ENCODE measurements at places on chromosomes 2 and 18.

DNA sequence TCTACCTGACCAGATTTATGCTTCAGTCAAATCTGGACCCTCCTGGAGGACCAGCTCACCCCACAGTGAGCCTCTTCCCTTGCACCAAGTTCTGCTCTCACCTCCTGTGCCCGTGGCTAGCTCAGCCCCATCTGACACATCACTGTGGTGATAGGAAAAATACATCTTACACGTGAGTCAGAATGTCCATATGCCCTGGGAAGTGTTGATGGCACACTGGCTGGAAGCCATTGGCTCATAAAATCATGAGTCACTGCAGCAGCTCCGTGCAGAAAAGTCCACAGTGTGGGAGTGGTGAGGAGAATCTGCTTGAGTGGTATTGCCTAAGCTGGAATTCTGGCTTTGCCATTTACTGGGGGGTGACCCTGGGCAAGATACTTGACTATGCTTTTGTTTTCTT, 42.6 kb upstream of the RAPGEF4 start:
- no peak for DNase-seq

GRCh38 chr2:143828763-143829537, 691.0 kb downstream of the ZEB2 start:
- no peak for DNase-seq

DNA sequence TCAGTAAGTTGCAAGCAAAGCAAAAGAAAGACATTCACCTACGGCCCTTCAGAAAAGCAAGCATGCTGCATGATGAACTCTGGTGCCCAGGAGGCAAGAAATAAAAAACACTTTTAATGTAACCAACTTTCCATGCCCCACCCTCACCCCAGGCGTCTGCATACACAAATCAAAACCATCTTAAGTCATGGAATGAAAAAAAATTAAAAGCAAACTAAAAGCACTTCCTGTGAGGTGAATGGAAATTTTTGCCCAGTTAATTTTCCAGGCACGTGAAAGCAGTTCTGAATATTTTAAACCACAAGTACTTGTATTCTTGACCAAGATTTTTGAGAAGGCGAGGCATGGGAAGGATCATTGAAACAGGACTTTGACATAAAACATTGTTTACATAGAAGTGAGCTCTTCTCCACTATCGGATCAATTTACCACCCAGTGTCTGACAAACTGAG, 2.5 kb upstream of the ICOS start:
- peak; percentile 61 for DNase-seq

DNA sequence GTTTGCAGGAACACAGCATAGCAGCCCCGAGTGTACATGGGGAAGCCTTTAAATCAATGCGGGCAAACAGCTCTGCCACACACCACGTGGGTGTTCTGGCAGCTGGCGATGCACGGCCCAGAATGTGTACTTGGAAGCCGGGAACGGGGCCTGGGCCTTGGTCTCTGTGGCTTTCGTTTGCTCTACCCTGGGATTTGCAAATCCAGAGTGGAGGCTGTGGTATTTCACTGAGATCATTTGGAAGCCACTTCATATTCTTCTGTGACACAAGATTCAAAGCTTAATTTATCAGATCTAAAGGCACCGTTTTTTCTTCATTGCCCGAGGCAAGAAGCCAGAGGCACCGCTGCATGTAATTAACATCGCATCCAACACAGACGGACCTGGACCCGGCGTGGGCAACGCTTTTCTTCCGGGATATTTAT, 246.3 kb upstream of the MYT1L start:
- no peak for DNase-seq

- DNase-seq = no peak
These were observed 151.9 kb downstream of the FHOD3 start for GRCh38 chr18:36449451-36449850.

DNA sequence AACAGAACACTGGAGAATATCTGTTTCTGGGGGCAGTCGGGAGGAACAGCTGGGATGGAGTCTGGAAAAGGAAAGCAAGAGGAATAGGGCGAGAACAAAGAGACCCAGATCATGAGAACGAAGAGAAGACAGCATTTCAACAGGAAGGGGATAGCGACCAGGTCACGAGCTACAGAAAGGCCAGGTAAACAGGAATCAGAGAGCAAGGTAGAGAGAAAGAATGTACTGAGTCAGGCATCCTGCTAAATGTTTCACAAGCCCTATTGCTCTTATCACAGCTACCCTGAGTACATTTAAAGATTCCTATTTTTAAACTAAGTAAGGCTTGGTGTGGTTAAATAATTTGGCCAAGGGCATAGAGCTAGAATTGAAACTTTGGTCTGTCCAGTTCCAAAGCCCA, 254.9 kb upstream of the RAB12 start:
- no peak for DNase-seq

GRCh38 chr2:10658041-10658913, 31.5 kb downstream of the NOL10 start:
- no peak for DNase-seq

DNA sequence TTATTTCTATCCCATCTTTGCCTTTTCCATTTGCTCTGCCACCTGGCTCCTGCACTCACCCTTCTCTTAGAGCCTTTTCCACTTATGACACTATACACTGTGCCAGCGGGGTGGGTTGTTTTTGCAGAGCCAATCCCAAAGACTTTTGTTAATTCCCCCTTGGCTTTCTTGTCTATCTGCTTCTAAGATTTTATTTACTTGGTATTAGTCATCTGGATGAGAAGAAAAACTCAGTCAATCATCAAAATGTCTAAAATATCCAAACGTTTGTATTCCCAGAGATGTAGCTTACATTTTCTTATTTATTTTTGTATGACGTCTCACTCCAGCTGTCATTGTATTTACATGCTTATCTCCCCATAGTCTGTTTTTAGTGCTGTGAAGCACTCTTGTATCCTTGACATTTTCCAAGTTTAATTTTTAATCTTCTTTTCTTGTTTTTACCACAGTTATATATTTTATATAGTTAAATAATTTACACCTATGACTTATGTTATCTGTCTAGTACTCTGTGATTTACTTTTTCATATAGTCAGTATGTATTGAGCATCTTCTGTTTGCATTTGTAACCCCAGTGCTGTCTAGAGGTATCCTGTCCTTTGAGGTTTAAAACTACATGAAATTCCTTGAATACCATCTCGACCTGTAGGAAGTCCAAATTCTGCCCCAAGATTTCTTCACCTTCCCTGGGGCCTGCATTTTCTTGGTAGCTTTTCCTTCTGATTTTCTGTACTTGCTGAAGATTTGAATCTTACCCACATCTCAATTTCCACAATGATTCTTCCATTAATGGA, 55.1 kb downstream of the COL4A3 start:
- no peak for DNase-seq

DNA sequence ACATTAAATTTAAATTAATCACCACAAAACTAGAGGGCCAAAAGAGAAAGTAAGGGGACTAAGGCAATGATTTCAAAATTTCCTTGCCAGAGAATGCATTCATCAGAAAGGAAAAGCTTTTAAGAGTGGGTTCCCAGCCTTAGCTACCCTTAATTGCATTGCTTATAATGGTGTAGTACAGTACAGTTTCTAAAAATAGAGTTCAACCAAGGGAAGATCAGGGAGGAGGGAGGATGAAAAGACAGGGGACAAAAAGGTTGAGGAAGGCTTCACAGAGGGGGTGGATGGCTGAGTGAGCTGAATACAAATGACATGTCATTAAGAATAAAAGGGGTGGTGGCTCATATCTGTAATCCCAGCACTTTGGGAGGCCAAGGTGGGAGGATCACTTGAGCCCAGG, 119.9 kb downstream of the RBMS1 start:
- no peak for DNase-seq

GRCh38 chr2:171191021-171191420, 30.3 kb upstream of the TLK1 start:
- DNase-seq = no peak

DNA sequence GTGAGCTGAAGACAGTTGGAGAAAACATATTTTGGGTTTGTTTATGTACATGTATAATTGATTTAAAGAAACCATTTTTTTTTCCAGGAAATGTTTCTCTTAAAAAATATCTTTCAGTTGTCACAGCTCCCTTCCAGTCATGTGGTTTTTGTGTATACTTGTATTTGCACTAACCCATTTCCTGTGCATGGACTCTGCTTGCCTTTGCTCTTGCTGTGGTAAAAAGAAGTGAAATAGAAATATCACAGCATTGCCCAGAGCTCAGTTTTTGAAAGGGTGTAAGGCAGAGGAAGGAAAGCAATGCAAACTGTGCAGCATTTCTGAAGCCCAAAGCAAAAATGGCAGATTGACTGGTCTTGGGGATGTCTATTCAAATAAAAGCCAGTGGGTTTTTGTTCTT, 10.4 kb upstream of the DOCK10 start:
- no peak for DNase-seq

- DNase-seq = no peak
These were observed 172.9 kb downstream of the FAM210A start for GRCh38 chr18:13553449-13553848.

- no peak for DNase-seq
These were observed 27.1 kb upstream of the MAP3K20 start for GRCh38 chr2:173048522-173048896.

GRCh38 chr2:203498161-203498560, 36.9 kb downstream of the RAPH1 start:
- no peak for DNase-seq

DNA sequence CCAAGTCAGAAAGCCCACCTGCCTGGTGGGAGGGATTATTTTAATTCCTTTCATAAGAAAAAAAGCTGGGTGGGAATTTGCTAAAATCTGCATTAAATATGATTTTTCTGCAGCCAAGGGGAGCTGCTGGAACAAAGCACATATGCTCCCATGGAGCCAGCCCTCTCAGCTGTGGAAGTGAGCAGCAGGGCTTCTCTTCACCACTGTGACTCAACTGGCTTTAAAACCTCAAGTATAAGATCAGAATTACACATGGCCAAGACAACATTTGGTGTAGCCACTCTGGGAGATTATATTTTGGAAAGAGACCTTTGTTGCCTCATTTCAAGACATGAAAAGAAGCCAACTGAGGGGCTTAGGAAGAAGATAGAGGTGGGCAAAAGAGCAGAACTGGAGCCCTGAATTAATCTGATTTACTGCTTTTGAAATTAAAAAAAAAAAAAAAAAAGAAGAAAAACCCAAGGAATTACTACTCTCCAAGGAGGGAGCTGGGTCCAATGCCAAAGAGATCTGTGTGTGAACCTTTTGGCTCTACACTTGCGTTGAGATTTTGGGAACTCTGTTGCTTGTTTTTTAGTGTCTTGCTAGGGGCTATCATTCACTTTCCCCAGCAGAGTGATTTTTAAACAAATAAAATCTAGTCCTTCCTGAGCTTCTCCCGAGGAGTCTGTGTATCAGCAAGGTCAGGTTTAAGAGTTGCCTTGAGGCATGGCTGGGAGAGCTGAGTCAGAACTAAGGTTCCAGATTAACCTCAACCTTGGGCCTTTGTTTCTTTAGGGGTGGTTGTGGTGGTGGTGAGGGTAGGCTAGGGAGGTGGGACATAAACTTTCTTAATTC, 6.0 kb downstream of the LHCGR start:
- no peak for DNase-seq

- DNase-seq = no peak
These were observed 142.7 kb upstream of the GCFC2 start for GRCh38 chr2:75853436-75853835.

DNA sequence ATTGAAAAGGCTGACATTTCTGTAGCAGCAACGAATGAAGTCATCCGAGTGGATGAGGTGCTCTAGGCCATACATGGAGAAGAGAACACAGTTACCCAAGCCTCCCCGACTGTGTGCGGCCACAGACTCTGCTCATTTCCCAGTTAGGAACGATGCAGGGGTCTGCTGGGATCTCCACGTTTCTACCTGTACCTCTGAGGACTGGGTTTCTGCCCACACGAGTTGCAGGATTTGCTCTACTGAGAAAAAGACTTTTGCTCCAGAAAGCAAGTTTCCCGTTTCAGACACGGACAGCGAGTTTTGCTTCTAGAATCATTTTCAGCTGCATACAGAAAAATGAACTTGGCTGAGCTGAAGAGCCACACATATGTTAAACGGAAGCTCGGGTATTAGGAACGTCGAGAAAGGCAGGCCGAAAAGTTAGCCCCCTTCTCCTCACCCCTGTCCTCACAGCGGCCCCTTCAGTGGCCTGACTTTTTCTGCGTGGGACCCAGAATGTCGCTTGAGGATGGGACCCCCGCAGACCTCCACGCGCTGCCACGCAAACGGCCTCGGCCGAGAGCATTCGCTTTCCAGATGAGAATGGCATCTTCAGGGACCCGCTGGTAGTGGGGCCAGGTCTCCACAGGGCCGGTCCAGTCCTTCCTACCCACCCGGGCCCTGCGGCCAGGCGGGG, 582 bp upstream of the RAB31 start:
- DNase-seq = no peak

GRCh38 chr2:5538313-5538712, 153.9 kb upstream of the SOX11 start:
- DNase-seq = no peak

GRCh38 chr2:173596244-173596643, 241.6 kb downstream of the CDCA7 start:
- DNase-seq = no peak

DNA sequence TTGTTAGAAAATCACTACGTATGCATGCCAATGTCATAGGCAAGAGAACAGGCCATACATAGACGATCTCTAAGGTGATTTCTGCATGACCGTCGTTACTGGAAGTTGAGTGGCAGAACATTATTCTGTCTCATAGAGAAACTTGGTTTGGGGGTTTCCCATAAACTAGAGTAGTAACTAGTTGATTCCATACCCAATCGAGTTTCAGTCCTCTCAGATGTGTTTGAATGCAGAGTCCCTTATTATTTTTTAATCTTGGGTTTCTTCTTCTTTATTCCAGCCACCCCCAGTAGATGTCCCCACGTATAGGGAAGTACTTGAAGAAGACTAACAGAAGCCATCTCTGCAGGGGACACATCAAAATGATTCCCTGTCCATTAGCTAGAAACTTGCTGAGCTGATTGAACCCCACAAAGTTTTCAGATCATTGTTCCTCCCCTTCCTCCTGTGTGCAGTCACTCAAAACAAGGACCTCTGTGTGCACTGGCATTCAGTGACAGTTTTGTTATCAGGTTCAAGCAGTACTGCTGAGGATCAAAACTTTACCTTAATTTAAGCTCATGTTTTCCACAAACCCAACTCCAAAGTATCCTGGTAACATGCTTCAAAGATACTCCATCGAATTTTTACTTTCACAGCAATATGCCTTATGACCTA, 68.4 kb upstream of the CDCA7 start:
- no peak for DNase-seq

- DNase-seq = no peak
These were observed 51.1 kb downstream of the LPIN2 start for GRCh38 chr18:2961821-2962220.

GRCh38 chr18:58507880-58508279, 121.0 kb downstream of the ALPK2 start:
- no peak for DNase-seq

DNA sequence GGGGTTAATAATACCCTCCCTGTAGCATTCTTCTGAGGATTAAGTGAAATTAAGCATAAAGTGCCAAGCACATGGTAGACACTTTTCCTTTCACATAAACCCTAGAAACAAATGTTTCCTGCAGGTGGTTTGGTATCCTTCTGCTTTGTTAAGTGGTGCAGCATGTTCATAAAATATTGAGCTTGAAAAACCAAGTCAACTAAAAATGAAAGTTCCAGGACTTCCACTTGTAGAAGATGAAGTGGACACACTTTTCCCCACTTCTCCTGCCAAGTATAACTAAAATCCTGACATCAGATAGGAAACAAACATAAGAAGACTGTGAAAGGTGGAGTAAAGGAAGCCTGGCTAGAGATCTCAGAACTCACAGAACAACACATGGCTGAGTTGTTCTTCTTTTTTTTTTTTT, 90.5 kb downstream of the COLEC12 start:
- no peak for DNase-seq

GRCh38 chr2:12352889-12353288, 363.8 kb upstream of the TRIB2 start:
- no peak for DNase-seq

Data from activated CD4-positive, alpha-beta T cell treated with anti-CD3 and anti-CD28 coated beads, Interleukin-2, amount 50 U/mL, for 1 hour (primary cell).